ENCODE measurements at places on chromosomes 6 and 20.

DNA sequence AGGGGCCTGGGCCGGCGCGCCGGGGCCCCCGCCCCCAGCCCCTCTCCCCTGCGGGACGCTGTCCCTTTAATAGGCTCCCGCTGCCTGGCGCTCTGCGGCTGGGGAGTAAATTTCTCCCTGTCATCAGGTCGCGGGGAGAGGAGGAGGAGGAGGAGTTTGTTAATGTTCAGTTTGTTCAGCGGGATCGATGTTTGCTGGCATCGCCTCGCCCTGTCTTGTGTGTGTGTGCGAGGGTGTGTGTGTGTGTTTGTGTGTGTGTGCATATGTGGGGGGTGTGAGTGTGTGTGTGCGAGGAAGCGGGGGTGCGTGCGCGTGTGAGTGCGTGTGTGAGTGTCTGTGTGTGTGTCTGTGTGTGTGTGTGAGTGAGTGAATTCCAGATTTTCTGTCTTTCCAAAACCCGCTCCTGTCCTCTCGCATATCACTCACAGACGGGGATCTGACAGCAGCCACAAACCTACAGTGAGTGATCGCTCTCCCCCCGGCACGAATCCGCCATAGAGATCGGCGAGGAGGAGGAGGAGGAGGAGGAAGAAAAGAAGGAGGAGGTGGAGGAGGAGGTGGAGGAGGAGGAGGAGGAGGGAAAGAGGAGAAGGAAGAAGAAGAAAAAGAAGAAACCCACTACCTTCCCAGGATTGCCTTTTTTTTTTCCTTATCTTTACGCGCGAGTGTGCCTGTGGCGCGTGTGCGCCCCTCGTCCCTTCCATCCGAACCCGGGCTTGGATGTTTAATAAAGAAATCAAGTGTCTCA is at the start of gene TSHZ2:
Gene TSHZ2 (plus strand): TSS at position 169 of the 748 bp plus-strand sequence. CDS start 936 bp downstream, outside the sequence.
- no peak for DNase-seq

- peak; percentile 61 for DNase-seq
Observed at GRCh38 chr6:3251462-3252314, 7.1 kb upstream of the PSMG4 start.

DNA sequence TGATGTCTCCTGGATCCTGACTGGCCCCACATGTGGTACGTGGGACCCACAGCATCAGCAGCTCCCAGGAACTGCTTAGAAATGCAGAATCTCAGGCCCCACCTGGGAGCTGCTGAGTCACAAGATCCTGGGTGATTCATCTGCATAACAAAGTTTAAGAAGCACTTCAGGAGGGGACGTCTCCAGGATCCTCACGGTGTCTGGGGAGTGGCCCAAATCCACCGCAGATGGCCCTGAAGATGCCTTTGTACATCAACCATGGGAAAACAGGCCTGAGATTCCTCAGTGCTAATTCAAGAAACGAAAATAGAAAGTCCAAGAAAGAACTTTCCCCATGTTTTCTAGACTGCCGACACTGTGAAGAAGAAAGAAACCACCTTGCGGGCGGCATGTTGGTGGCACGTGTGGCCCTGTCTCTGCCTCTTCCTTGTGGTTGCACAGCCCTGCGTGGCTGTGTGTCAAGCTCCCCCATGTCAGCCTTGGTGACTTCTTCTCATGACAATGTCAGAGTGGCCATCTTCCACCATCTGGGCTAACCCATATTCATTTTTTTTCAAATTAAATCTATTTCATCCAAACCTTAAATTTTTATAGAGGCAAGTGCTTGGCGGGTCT is 26.1 kb downstream of the RRBP1 start:
- no peak for DNase-seq

DNA sequence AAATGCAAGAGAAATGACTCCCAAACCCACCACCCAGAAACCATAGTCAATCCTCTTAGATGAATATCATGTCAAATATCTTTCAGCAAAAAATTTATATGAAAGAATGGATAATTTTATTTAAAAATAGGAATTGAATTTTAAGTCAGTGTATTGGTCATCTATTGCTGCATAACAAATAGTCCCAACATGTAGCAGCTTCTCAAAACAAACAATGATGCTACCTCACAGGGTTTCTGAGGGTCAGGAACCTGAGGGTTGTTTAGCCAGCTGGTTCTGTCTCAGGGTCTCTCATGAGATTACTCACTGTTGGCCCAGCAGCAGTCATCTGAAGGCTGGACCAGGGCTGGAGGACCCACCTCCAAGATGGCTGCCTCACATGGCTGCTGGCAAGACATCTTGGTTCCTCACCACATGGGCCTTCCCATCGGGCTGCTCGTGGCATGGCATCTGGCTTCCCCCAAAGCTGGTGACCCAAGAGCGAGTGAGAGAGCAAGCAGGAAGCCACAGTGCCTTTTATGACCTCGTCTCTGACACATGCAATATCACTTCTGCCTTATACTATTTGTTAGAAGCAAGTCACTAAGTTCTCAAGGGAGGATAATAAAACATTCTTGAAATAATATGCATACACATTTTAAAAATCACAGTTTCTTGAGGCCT is 36.3 kb downstream of the BANF2 start:
- DNase-seq: no peak

DNA sequence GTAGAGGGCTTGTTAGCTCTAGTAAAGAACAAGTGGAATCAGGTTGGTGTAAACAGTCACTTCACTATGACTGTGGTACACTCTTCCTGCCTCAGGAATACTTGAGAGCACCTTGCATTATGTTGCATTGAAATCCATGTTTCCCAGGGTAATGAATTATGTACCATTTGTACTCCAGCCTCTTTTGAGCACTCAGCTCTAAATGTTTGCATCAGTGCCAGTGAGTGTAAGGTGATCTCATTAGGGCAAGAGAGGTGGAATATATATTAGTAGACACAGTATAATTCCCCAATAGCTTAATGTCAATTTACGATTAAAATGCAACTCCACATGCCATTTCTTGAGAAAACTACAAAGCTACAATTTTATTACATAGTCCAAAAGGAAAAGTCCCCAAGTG is 319.6 kb upstream of the POU3F2 start:
- no peak for DNase-seq

GRCh38 chr6:119895626-119896025 is 546.1 kb upstream of the MAN1A1 start:
- DNase-seq: no peak

DNA sequence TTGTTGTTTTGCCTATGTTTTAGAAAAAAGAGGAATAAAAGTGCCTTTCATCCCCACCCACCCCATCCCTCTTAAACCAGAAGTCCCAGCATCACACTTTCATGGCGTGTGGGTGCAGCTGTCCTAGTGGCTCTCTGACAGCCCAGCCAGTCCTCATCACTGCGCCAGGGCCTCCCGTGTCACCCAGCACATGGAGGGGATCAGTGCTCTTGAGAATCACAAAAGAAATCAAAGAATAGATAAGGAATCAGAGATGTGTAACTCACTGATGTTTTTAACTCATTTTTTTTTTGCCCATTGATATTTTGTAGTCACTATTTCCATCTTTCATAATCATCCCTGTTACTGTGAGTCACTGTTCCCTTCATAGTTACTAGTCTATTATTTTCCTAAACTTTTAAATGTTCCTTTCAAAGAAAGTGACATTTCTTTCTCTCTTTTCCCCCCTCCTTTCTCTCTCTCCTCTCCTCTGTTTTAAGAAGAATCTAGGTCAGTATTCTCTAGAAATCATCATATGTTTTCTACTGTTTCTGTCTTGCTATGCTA is 78.6 kb downstream of the AIG1 start:
- DNase-seq: no peak

- DNase-seq: no peak
Observed at GRCh38 chr20:1734269-1734858, 76.8 kb upstream of the SIRPG start.

DNA sequence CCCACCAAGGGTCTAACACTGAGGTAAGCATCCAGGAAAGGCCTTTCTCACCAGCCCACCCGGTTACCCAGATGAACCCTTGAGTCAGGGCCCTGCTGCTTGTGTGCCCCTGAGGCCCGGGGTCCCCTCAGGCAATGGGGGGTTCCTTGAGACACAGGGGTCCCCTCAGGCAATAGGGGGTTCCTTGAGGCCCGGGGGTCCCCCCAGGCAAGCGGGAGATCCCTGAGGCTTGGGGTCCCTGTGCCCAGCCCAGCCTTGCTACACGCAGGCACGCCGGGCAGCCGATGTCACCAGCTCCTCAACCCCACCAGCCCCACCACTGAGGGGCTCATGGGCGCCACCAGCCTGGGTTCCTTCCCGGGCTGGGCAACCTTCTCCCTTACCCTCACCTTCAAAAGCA is 247.2 kb downstream of the TTLL2 start:
- DNase-seq: no peak

- DNase-seq: no peak
Observed at GRCh38 chr6:134510920-134511319, 193.0 kb upstream of the SGK1 start.

- no peak for DNase-seq
Observed at GRCh38 chr20:23690581-23690980, 1.7 kb upstream of the CST4 start.

DNA sequence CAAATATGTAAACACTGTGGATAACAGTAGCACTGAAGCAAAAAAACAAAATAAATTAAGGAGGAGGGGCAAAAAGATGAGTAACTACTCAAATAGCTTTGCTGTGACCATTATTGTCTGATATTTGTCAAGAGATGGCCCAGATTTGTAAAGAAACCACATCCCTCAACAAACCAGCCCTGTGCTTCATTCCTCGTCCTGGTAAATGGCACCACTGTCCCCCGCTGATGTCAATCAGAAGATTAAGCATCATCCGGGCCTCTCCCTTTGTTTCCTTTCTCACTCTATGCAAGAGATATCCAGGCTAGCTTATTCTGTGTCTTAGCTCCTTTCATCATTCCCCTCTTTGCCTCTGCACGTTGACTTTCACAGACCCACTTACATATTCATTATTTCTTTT is 259.0 kb downstream of the SYNE1 start:
- no peak for DNase-seq

- no peak for DNase-seq
Observed at GRCh38 chr6:70627500-70628254, 40.0 kb upstream of the SMAP1 start.

DNA sequence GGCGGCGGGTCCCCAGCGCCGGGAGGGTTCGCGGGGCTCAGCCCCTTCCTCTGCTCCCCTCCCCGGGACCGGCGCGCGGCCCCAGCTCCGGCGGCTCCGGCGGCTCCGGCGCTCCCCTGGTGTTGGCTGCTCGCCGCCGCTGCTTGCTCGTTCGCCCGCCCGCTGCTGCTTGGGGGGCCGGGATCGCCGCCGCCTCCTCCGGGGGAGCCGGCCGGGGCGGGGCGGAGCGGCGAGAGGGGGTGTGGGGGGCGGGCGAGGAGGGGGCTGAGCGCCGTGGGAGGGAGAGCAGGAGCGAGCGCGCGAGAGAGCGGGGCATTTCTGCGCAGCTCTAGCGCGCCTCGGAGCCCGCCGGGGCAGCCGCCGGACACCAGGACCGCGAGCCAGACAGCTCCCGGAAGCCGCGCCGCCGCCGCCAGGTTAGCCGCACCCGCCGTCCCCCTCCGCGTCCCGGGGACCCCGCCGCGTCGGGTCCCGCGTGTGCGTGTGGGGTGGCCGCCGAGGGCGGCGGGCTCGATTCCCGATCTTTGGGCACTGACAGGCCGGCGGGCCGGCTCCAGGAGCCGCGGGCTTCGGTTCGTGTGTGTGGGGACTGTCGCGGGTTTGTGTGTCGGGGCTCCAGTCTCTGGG is 62.0 kb upstream of the EPB41L1 start:
- no peak for DNase-seq

- DNase-seq: no peak
Observed at GRCh38 chr6:71077655-71078054, 120.8 kb upstream of the B3GAT2 start.

- DNase-seq: no peak
Observed at GRCh38 chr6:69593706-69594105, 203.1 kb downstream of the LMBRD1 start.

DNA sequence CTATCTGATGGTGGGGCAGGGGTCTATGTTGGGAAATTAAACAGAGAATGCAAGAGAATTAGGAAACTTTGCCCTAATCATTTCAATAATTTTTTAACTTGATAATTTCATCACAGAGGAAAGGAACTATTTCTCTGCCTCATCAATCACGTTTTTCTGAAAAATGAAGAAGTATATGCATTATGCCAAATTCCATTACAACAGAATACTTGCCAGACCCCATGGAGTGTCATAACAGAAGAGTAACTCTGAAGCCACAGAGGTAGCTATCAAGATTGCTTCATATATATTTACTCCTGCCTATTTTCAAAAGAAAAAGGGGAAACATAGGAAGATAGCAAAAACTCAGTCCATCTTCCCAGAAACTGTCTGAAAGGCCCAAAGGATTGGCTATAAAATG is 5.7 kb upstream of the USP49 start:
- no peak for DNase-seq

DNA sequence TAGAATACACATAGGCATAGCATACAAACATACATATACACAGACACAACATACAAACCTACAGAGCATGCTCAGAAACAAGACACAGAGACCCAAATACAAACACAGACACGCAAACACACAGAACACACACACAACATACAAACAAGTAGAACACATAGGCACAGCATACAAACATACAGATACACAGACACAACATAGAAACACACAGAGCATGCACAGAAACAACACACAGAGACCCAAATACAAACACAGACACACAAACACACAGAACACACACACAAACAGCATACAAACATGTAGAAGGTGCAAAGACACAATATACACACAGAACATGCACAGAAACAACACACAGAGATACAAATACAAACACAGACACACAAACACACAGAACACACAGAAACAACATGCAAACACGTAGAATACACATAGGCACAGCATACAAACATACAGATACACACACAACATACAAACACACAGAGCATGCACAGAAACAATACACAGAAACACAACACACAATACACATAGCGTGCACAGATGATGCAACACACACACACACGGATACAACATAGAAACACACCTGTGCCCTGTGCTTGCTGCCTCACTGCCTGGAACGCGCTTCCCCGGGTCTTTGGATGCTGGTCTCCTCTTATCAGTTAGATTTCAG is 469.0 kb upstream of the CDH4 start:
- no peak for DNase-seq

GRCh38 chr6:107511511-107511993 is 21.6 kb downstream of the SOBP start:
- no peak for DNase-seq

- DNase-seq: no peak
Observed at GRCh38 chr6:104603108-104603745, 256.5 kb downstream of the HACE1 start.

DNA sequence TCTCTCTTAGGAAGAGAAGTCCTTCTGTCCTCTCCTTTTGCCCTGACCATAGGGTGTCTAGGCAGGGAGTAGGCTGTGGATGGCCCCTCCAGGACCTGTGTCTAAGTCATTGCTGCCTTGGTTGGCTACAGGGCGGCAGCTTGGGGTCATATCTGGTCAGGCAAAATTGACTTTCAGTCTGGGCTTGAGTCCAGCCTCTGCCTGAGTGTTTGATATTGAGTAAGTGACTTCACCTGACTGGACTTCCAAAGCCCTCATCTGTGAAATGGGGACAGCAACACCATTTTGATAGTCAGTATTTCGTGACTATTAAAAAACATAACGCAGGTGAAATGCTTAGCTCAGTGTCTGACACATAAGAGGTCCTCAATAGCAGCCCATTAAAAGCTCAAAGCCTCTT is 4.6 kb downstream of the TGM3 start:
- DNase-seq: no peak

All from AG09319 (cell line).